ENCODE measurements at places on chromosomes 2 and 18.

GRCh38 chr2:180124273-180125139 lies 117.4 kb upstream of the CWC22 start:
- no peak for DNase-seq

DNA sequence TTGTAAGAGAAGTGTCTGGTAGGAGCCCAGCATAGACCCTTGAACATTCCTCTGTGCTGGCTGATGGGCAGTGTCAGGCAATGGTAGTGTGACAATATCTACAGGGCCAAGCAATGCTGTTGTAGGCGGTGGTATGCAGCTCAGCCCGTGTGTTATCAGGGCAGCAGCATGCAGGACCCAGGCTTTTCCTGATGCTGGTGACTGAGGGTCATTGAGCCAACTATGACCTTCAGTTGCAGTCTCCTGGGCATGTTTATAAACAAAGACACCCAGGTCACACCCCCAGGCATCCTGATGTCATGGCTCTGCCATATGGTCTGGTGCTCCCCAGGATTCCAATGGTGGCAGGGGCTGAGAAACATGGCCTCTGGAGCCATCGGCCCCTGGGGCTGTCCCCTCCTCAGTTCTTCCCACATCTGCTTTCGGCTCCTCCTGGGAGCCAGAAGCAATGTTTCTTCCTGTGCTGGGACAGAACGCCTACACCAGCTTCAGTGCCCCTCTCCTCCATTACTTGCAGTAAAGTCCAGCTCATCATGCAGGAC lies 518.0 kb upstream of the HS6ST1 start:
- no peak for DNase-seq

DNA sequence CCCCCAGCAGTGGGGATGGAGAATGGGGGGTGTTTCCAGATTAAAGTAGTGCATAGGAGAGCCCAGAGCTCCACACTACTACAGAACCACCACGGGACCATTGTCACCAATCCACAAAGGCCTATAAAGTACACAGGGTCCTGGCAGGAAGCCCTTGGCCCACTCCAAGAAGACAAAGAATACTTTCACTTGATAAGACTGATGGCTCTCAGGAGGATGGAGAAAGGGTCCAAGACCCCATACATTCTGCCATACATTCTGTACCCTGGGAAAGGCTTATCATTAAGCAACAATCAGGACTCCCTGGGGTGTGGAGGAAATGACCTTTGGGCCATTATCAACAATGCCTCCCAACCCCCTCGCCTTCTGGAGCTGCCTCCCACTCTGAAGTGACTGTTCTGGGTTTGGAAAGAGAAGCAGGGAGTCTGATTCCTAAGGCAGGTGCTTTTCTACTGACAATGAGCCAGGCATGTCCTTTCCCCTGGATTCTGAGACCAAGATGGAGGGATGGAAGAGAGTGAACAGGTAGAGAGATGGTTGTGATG lies 85.4 kb downstream of the XDH start:
- no peak for DNase-seq

GRCh38 chr2:85861650-85862049 lies 27.1 kb downstream of the ST3GAL5 start:
- DNase-seq: no peak

DNA sequence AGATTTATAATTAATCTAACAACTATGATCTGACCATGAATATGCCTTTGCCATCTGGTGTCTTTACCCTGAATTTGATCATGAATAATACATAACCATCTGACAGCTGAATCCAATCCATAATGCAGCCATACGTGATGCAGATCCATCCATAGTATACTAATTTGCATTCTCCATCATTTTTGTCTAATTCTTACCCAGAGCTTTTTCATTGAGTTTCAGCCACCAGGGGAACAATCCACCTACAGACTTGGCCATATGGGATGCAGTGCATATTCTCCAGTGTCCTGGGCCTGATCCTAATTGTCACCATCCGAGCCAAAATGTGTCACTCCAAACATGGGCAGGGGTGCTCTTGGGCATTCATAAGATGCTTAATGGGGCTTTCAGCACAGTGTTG lies 227.2 kb upstream of the CRIM1 start:
- DNase-seq: no peak
